ENCODE measurements at places on chromosomes 6 and 20. TPM values are rescaled to one million over a fixed set of nuclear protein-coding genes. Genes with fewer than 3 reads are reported as not detected.

GRCh38 chr6:28747631-28748157 lies 176.1 kb downstream of the TRIM27 start:
- ATAC-seq: no peak

DNA sequence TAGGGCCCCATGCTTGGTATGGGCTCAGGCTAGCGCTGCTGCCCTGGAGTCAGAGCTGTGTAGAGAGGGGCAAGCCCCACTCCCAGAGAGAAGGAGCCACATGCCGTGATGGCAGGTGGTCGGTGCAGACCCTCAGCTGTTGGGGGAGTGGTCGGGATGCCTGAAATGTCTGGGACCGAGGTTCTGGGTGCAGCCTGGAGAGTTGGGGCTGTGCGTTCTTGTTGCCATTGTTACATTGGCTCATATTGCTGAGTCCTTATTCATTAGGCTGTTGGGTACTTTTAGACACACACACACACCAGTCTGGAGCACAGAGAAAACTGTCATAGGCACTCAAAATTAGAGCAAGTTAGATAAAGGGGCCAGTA lies 83.9 kb downstream of the UNC5CL start:
- ATAC-seq: no peak

GRCh38 chr6:54541541-54541940 lies 233.3 kb downstream of the TINAG start:
- ATAC-seq: no peak

Gene ADAM33
- total RNA-seq: not detected
